ENCODE measurements at places on chromosomes 3 and 15.

DNA sequence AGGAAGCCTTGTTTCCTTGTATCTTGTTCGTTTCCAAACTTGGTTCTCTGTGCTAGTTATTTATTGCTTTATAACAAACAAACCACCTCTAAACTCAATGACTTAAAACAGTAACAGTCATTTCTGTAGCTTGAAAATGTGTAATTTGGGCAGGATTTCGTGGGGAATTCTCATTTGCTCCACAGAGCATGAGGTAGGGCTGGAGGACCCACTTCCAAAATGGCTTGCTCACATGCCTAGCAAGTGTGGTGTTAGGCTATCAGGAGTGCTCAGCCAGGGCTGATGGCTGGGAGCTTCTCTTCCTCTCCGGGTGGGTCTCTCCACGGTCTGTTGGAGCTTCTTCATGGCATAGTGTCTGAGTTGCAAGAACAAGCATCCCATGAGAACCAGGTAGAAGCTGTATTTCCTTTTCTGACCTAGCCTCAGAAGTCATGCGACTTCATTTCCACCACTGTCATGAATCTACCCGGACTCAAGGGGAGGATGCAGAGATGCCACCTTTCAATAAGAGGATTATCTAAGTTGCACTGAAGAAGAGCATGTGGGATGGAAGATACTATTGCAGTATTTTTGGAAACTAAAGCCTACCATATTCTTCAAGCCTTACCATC lies 8.2 kb upstream of the TNIK start:
- DNase-seq: no peak

DNA sequence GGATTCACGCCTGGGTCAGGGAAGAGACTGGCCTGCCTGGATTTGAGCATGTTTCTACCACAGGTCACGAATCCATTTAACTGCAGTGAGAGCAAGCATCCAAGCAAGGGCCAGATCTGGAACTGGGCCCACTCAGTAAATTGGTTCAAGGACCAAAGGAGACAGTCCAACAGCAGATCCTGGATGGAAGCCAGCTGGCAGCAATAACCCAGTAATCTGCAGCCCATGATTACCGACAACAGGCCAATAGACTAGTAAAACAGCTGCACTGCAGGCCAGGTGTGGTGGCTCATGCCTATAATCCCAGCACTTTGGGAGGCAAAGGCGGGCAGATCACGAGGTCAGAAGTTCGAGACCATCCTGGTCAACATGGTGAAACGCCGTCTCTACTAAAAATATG lies 11.8 kb downstream of the SAMD7 start:
- peak; percentile 11 for DNase-seq

- no peak for DNase-seq
Observed at GRCh38 chr3:14563946-14564539, 23.9 kb upstream of the GRIP2 start.

DNA sequence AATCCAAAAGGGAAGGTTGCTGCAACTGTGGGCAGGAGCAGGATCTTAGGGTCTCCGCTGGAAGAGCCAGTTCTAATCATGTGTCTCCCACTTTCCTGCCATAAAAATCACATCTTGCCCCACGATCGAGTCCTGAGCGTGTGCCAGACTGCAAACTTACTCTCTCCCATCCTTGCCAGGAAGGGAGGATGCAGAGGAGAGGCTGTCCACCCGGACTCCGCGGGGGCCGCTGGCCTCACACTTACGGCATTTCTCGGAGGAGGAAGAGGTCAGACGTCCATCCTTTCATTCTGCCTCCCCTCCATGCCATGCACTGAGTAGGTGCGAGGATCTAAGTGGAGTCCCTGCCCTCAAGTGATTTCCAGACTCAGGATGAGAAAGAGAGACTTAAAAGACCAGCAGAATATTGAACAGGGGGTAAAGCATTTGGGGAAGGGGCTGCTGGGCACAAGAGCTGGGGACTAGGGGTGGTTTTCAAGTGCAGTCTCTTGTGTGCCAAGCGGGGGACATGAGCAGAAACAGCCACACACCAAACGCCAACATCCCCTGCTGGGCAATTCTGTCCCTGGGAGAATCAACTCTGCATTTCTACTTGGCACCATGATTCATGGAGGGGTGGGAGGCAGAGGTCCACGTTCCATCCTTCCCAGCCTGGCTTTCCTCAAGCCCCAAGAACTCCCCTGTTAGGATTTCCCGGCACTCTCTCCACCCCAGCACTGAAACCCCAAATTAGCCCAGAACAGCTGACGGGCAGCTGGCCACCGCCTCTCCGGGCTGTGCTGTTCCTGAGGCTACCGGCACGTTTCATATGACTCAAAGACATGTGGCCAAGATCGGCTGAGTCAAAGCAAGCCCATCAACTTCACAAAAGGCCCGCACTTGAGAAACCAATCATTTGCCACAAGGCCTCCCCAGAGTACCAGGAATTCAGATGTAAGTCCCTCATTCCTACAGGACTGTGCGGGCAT lies 11.6 kb downstream of the OXTR start:
- DNase-seq: peak; percentile 90

DNA sequence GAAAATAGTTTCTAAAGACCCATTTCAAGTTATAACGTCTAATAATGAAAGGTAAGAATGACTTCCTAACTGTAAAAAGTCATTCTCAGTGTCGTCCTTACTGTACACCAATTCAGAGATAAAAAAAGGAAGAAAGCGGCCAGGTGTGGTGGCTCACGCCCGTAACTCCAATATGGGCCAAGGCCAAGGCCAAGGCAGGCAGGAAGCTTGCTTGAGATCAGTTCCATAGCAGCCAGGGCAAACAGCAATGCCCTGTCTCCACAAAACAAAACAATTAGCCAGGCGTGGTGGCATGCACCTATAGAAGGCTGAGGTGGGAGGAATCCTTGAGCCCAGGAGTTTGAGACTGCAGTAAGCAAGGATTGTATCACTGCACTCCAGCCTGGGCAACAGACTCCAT lies 31.9 kb downstream of the UBXN7 start:
- no peak for DNase-seq

DNA sequence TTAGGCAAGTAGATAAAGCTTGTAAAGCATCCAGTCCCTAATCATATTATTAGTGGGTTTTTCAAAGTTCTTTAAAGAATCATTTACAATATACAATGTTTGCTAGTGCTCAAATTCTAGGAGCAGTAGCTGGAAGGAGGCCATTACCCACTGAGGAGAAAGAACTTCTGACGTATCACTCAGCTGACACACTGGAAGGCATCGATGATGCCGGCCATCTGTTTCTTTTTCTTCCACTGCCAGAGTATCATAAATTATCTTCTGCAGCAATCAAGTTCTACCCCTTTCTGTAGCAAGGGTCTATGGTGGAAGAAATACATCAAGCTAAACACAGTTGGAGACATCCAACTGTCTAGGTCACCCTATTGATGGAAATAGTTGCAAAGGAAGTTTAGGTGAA lies 243.2 kb upstream of the LRRN1 start:
- DNase-seq: peak; percentile 36

GRCh38 chr3:99865321-99865720 lies 47.7 kb downstream of the CMSS1 start:
- peak; percentile 56 for DNase-seq

DNA sequence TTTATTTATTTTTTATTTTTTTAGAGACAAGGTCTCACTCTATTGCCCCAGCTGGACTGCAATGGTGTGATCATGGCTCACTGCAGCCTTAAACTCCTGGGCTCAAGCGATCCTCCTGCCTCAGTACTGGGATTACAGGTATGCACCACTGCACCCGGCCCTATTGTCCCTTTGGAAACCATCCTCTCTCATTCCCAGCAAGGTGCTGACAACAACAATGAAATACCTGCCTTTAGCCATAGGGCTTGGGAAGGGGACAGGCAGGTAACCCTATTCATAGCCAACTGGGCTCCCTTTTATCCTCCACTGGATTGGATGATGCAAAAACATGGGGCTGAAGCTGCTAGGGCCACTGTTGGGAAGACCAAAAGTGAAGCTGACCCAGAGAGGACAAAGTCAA lies 43.1 kb downstream of the SCAP start:
- DNase-seq: no peak

DNA sequence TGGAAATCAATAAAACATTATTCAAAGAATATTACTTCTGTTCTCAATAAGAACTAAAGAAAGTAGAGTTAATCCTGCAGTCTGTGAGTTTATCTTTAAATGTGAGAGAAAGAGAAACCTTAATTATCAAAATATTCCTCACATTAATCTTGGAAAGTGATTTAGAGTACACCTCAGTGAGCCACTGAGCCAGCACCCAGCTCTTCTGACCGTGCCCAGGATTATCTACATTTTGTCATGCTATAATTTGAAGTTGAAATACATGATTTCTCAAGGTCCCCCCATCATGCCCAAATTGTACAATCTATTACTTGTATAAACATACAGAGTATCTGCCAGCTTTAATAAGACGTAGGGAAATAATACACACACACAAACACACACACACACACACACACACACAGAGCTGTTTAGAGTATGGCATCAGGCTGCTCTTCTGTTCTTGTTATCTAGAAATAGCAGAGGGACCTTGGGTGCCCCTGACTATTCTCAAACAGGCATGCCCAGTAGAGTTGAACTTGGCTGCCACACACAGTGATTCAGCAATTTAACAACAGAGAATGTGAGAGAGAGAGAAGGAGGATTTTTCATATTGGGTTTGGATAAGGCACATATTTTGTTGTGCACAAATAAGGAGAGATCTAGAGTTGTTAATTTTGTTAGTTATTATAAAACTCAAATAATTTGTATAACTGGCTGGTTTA lies 74.4 kb downstream of the P2RY1 start:
- DNase-seq: peak; percentile 3

- no peak for DNase-seq
Observed at GRCh38 chr3:54649551-54649950, 278.3 kb downstream of the LRTM1 start.

GRCh38 chr3:67329358-67329757 lies 325.1 kb downstream of the SUCLG2 start:
- DNase-seq: no peak

GRCh38 chr3:45056608-45057301 lies 30.7 kb downstream of the CLEC3B start:
- DNase-seq: peak; percentile 31

DNA sequence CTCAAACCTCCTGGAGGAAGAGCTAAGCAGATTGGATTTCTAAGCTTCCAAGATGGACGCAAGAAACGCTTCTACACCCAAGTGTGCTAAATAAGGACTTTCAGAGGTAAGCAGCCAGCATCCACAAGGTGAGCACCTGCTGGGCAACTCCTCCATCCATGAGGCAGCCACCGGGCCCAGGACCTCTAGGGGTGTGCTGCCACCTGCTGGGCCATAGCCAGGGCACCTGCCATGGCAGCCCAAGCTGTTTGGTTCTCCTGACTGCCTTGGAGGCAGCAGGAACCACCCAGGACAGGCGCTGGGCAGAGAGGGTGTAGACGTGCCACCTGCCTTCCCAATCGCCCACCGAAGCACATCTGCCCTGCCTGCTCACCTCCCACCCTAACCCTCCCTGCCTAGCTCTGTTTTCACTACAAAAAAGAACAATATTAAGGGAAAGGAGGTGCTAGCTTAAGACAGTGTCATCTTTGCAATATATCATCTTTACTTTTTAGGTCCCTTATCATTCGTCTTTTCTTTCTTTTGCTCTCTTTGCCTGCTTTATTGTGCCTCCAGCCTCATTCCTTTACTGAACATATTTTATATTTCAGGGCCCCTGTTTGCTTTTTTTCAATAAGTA lies 12.9 kb downstream of the C15orf62 start:
- no peak for DNase-seq

- peak; percentile 20 for DNase-seq
Observed at GRCh38 chr15:94412979-94413746, 181.8 kb downstream of the MCTP2 start.

DNA sequence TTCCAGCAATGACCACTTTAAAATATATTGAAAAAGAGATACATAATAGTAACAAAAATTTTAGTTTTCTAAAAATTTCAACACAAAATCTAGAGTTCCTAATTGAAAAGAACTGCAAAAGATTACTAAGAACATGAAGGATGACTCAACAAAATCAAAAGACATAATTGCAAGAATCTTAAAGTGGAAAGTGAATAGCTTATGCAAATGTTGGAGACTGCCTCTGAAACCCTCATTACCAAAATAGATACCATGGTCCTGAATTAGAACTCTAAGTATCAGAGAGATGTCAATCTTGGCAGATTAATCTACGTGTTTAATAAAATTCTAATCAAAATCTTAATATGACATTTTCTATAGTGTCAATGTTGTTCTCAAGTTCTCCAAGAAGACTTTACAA lies 60.7 kb upstream of the SGO1 start:
- DNase-seq: no peak

- peak; percentile 33 for DNase-seq
Observed at GRCh38 chr3:112308151-112308911, 14.3 kb upstream of the SLC9C1 start.

DNA sequence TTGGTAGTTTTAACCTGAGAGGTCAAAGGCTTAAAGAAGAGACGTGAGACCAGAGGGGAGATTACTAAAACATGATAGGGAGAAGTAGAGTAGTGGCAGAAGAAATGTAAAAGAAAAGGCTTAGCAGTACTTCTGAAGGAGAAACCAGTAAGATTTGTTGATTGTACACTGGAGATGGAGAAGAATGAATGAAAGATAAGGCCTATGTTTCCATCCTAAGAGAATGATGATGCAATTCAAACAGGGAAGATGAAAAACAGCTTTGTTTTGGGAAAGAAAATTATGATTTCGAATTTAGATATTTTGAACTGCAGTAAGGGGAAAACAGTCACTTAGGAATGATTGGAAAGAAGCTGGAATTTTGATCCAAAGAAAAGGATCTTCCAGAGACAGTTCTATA lies 97.4 kb upstream of the PLXND1 start:
- peak; percentile 11 for DNase-seq

GRCh38 chr15:71079208-71080044 lies 35.8 kb upstream of the THSD4 start:
- peak; percentile 65 for DNase-seq

- DNase-seq: no peak
Observed at GRCh38 chr3:107525644-107526305, 3.0 kb downstream of the BBX start.

DNA sequence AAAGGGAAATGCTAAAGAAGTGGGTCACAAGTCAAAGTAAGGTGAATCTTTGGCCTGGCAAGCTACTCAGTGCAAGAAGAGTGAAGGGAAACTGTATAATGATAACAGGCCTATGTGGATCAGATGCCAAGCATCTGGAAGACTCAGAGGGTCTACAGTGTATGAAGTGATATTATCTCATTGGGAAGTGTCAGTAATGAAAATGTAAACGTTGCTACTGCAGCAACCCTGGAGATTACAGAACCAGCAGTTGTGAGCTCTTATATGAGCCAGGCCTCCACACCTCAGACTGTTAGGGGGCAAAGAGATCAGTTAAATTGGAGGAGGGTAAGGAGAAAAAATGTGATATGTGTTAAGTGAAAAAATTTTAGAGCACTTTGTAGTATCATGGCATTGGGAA lies 195.4 kb upstream of the DPH6 start:
- no peak for DNase-seq
